Fibroblast of skin of right biceps (primary cell): ENCODE measurements at places on chromosomes 11 and 22.
A peak's percentile ranks its signal among the peaks of the same experiment; 100 is the strongest.

DNA sequence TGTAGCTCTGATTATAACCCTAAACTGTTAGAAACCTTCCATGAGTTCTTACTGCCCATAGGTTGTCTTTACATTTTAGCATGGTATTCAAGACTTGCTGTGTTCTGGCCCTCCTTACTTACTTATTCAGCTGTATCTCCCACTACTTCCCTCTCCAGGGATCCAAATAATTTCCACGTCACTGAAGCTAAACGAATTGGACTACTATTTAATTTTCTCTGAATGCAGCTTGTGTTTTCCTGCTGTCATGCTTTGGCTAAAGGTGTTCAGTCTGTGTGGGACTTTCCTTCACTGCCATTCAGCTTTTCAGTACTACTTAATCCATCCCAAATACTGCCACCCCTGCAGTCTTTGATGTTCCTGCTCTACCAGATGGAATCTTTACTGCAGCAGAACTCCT is 88.3 kb downstream of the UVRAG start:
- DNase-seq: no peak

DNA sequence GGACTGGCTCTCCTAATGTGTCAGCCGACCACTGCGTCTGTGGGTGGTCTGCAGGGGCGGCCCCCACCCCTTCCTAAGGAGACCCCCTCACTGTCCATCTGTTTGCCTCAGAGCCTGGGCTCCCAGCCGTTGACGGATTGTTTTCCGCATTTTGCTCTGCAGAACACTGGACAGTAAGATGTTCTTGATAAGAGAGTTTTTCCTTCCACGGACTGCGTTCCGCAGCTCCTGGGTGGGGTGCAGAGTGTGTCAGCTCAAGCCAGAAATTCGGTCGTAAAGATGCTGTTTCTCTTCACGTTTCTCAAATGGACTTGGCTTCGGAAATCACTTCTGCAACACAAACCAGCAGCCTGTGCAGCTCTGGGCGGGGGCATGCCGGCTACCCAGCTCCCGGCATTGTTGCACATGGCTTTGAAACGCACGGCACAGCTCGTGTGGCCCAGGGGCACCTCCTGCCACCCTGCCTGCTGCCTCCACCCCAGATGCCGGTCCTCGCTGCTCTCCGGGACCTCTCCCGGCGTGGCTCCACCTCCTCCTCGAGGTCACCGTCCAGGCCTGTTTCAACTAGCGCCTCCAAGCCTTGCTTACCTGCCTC is 2.9 kb upstream of the MRGPRG start:
- DNase-seq: no peak

DNA sequence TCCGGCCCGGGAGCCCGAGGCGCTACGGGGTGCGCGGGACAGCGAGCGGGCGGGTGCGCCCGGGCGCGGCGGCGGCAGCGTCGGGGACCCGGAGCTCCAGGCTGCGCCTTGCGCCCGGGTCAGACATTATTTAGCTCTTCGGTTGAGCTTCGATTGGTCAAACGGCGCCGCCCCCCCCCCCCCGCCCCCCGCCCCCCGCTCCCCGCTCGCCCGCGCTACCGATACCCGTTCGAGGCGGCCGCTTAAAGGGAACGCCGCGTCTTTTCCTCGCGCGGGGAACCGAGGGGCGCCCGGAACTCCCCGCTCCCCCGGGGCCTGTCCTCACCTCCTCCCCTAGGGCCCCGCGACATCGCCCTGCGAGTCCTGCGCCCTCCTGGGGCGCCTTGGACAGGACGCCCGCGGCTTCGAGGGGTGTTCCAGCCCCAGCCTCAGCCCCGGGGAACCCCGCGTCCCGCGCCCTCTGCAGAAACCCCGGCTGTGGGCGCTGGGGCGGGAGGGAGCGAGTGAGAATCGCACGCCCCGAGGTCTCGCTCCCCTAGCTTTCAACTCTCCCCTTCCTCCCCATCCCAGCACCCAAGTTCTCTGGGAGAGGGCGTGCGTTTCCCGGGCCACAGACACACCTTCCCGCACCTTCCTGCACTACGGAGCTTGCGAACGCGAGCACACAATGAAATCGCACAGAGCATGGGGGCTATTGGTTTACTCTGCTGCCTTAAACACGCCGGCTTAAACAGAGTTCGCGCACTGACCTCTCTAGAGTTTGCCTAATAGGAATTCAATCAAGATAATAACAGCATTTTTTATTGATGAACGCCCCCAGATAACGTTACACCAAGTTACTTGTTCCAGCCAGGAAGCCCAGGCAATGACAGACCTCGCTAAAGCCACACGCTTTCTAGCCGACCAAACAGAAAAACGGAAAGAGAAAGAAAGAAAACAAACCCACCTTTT is at the start of gene BDNF:
TSS of gene BDNF (minus strand) at position 105 of the 951 bp plus-strand sequence. CDS start 41,891 bp downstream, outside the sequence.
- DNase-seq: peak; percentile 71

- peak; percentile 87 for DNase-seq
Measured at GRCh38 chr22:18023509-18024275, 669 bp downstream of the MICAL3 start.

GRCh38 chr11:44831605-44832394 is 105.0 kb downstream of the TSPAN18 start:
- DNase-seq: no peak

DNA sequence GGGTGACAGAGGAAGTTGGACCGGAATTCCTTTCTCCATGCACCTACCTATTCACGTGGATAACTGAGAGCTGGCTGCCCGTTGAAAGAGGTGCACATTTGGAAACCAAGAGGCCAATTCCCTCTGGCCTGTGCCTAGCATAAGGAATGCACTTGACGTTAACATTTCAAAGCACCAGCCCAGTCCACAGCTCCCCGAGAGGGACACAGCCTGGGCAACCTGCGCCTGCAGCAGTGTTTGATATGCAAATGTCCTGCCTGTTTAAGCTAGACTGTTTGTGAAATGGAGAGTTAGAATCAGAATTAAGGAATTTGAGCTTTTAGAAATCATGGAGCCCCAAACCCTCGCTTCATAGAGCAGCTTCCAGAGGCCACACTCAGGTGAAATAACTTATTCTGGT is 126.1 kb downstream of the DSCAML1 start:
- no peak for DNase-seq

DNA sequence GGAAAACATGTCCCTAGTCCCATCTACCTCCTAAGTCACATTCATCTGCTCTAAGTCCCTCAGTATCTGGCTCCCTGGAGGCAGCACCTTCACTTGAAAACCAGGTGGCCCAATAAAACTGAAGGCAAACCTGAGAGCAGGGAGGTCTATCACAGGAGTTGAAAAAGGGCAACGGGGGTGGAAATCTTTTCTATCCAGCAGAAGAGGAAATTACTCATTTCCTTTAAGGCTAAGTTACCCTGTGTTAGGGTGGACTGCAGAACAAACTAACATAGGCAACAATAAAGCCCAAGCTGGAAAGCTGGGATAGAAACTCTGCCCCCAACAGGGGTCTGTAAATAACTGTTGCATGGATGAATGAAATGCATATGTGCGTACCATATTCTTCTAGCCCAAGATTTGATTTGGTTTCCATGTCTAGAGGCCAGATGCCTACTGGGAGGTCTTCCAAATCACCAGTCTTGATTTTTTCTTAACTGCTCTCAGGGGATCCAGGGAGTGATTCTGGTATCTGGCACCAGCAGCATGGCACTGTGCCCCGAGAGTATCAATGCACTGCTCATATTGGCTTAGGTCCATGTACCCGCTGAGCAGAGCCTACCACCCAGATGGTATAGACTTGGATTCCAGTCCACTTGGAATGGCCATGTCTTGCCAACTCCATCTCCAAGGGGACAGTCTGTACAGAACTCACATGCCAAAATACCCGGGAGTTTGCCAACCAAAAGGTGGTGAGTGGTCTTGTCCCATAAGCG is 350.0 kb upstream of the NCAM1 start:
- DNase-seq: peak; percentile 34

DNA sequence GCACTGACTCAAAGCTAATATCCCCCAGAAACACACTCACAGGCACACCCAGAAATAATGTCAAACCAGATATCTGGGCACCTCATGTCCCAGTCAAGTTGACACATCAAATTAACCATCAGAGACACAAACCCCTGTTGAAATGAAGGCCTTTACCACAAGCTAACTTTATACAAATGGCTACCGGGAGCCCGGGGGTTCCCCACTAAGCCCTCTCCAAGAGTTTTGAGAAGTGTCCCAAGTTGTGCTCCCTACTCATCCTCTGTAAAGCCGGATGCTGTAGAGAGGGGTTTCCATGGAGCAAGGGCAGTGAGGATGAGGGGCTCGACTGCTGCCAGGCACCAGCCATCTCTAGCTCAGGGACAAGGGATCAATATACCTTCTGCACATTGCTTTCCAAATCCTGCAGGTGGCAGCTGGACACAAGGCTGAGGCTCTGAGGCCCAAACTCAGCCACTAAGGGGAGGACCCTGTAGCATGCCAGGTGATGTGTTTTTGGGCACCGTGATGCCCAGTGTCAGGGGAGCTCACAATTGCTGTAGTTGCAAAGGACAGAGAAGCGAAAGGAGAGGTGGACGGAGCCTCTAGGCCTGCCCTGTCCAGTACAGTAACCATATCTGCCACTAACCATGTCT is 145.7 kb downstream of the TTC17 start:
- DNase-seq: no peak
